Activated CD8-positive, alpha-beta T cell treated with anti-CD3 and anti-CD28 coated beads, Interleukin-2, amount 10 ng/mL, durations not matched to agents 7 days and 5 days (primary cell): ENCODE measurements at places on chromosomes 1 and 21. TPM values are rescaled to one million over a fixed set of nuclear protein-coding genes. Genes with fewer than 3 reads are reported as not detected.

GTF2B gene
- total RNA-seq = 36.5 TPM

TAS1R1 gene
- not detected for total RNA-seq

GLIS1 gene
- total RNA-seq = not detected

ARTN gene
- 0.68 TPM for total RNA-seq

KHDRBS1 gene
- 194 TPM for total RNA-seq

ARMH1 gene
- 80.0 TPM for total RNA-seq

FAM177B gene
- not detected for total RNA-seq

VWA1 gene
- total RNA-seq = 0.29 TPM

EDN2 gene
- total RNA-seq = not detected

KCNK2 gene
- not detected for total RNA-seq

GUCA2B gene
- total RNA-seq = not detected
